NCI-H1436 (cell line): ENCODE measurements at places on chromosomes 11 and 22.

GRCh38 chr11:2679011-2679676 lies 20.6 kb downstream of the KCNQ1OT1 start:
- DNase-seq: no peak

DNA sequence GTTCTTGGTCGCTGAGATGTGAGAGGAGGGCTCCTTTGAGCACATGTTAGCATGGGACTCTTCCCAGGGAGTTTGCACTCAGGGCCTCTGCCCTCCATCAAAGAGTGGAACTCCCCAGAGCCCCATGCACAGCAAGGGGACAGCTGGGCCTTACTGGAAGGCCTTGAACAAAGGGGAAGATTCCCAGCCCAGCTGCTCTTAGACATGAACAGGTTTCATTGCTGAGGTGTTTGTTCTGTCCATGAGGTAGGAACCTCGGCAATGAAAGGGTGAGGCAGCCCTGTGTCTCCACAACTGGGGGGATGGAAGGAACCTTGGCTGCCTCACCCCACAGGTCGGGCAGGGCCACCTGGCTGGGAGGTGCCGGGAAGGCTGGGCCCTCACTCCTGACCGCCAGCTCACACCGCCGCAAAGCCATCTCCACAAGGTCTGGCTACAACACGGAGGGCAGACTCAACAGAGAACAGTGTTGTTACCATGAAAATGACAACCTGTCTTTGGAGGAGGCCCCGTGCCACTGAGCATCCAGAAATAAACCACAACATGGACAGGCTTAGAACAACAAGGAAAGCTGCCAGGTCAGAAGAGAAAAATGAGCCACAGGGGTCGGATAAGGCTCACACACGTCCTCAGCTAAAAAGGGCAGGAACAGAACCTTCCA lies 3.2 kb downstream of the DERL3 start:
- no peak for DNase-seq

GRCh38 chr11:2220173-2220771 lies 48.7 kb upstream of the TH start:
- DNase-seq: no peak

GRCh38 chr11:114163229-114163631 lies 103.7 kb downstream of the ZBTB16 start:
- no peak for DNase-seq

DNA sequence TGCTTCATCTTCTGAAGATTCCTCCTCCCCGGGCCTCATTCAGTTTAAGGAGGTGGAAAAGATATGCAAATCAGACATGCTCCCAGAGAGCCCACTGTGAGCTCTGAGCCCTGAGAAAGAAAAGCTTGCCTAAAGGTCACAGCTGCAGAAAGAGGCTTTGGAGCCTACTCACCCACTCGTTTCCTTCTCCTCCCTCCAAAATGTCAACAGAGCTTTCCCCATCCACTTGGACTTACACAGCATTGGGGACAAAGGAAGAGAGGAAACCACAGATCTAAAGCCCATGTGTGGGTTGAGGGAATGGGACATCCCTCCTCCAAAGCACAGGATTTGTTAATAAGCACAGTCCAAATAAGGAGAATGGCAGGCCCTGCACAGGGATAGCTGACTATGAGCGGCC lies 158.4 kb downstream of the ETS1 start:
- DNase-seq: no peak

DNA sequence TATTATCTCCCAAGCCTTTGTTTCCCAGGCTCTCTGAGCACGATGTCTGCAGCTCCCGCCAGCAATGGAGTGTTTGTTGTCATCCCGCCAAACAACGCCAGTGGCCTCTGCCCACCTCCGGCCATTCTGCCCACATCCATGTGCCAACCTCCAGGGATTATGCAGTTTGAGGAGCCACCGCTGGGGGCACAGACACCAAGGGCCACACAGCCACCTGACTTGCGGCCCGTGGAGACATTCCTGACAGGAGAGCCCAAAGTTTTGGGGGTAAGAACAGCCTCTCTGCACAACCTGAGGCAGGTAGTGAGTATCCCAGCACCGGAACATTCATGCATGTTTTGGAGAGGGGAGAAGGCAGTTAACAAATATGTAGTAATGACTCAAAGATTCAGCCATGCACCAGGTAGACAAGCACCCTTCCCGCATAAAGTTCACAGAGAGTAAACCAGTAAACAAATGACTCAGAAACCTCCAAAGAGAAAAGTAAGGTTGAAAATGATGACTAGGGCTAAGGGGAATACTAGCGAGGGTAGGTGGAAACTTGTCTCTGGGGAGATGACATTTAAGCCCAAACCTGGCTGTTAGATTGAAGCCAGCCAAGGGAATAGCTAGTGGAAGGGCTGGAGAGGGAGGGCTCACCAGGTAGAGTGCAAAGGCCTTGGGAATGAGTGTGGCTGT lies 7.2 kb downstream of the MS4A15 start:
- DNase-seq: no peak

DNA sequence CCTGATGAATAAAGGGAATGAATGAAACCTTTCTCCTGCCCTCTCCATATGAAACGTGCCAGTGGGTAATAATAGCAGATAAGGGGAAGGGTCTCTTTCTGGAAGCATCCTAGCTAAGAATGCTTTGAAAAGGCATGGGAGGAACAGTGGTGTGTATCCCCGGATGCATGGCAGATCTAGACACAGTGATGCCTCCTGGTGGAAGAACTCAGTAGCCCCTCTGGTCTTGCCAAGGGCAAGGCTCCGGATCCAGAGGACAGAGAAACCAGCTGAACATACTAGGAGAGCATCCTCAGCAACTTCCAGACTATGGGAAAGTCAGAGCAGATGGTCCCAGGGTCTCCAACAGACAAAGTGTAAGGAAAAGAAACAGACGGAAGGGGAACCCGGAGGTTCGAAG lies 6.4 kb downstream of the BAIAP2L2 start:
- no peak for DNase-seq

GRCh38 chr11:17531071-17531600 lies 13.1 kb downstream of the USH1C start:
- no peak for DNase-seq

DNA sequence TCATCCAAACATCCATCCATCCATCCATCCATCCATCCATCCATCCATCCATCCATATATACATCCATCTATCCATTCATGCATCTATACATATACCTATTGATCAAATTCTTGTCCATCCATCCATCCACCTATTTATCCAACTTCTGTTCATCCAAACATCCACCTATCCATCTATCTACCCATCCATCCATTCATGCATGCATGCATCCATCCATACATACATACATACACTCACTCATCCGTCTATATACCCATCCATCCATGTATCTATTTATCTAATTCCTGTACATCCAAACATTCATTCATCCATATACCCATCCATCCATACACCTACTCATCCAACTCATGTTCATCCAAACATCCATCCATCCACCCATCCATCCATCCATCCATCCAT lies 19.3 kb upstream of the YWHAH start:
- no peak for DNase-seq

DNA sequence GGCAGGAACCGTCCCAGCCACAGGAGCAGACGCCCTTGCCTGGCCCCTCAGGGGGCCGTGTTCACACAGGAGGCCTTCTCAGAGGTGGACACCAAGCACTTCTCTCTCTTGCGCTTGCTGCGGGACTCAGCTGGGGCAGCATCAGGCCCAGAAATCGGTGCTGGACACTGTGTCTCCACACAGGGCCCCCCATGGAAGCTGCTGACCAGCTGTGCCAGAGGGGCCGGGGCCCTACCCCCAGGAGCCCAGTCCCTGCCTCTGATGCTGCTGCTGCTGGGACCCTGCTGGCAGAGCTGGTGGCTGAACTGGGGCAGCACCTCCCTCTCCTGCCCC lies 4.0 kb downstream of the PLXNB2 start:
- DNase-seq: no peak

DNA sequence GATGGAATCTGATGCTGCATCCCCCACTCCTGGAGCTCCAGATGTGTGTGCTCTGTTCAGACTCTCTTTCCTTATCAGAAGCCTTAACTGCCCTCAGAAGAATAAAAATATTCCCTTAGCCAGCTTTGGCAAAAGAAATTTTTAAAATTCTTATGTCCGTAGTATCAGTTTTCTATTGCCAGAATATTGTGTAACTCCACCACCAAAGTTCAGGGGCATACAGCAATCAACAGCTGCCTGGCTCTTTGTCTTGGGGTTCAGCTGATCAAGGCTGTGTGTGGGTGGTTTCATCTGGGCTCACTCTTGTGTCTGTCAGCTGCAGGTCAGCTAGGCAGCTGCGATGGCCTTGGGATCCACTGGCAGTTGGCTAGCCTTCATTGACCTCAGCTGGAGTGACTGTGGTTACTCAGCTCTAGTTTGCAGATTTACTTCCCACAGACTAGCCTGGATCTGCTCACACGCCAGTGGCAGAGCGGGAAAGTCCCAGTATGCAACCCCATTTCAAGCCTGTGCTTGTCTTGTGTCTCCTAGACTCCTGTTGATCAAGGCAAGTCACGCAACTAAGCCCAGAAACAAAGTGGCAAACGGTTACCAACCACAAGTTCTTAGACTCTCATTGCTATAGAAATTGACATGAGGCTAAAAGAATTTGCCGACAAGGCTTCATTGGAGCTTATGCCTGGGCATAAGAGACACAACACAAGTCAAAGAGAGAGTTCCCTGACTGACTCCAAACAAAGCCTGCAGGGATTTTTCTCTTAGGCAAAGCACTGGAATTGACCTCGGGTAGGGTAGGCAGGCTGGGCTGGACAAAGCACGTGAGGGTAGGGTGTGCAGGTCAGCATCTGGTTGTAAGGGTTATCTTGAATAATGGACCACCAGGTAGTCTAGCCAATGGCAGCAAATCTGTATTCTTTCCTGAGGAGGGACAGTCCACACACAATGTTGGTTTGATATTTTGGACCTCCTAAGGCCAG lies 7.5 kb downstream of the TMEM138 start:
- no peak for DNase-seq

- DNase-seq: no peak
Observed at GRCh38 chr11:65648997-65649493, 11.1 kb downstream of the SIPA1 start.

GRCh38 chr22:26097840-26098239 lies 71.4 kb upstream of the SEZ6L start:
- no peak for DNase-seq

GRCh38 chr11:101341578-101341977 lies 212.0 kb upstream of the PGR start:
- DNase-seq: no peak

DNA sequence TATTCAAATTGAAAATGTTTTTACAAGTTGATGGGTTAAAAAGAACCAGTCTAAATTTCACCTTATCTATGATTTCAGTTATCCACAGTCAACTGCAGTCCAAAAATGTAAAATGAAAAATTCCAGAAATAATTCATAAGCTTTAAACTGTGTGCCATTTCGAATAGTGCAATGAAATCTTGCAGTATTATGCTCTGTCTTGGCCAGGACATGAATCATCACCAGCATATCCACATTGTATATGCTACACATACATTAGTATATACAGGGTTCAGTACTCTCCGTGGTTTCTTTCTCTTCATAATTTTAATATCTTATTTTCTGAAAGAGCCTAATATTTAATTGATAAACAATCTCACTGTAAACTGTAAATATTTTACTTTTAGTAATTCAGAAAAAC lies 45.9 kb downstream of the ARHGAP32 start:
- DNase-seq: no peak

GRCh38 chr11:23252426-23252825 lies 392.2 kb upstream of the CCDC179 start:
- no peak for DNase-seq

DNA sequence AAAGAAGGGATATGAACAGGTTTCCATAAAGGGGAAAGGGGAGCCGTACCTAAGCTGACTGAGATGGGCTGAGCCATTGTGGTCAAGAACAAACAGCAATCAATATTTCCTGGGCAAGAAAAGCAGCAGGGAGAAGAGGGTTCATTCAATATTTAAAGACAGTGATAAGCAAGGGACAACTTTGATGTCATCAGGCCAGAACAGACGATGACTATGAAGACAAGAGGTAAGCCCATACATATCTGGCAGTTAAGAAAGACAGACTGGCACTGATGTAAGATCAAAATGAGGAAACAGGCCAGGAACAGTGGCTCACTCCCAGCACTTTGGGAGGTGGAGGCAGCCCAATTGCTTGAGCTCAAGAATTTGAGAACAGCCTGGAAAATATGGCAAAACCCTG lies 2.4 kb downstream of the OR5A2 start:
- DNase-seq: no peak

DNA sequence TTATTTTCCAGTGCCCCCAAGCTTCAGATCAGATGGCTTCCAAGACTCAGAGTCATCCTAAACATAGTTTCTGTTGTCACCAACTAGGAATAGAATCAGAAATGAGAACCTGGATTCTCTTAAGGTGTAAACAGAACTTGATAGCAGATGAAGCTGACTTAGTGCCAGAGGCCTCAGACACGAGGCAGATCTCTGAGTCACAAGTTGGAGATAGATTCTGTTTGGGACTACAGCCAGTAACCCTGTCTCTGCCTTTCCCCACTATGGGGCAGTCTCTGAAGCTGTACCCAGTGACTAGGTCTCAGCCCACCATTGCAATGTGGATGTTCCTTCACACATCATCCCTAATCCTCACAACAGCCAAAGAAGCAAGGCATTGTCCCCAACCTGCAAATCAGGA lies 25.4 kb downstream of the NEU3 start:
- DNase-seq: no peak

GRCh38 chr11:95924414-95924760 lies 480 bp upstream of the MTMR2 start:
- DNase-seq: no peak

GRCh38 chr22:27185099-27185709 lies 527.8 kb downstream of the MIAT start:
- no peak for DNase-seq

- no peak for DNase-seq
Observed at GRCh38 chr11:45392591-45393091, 106.5 kb upstream of the SYT13 start.

DNA sequence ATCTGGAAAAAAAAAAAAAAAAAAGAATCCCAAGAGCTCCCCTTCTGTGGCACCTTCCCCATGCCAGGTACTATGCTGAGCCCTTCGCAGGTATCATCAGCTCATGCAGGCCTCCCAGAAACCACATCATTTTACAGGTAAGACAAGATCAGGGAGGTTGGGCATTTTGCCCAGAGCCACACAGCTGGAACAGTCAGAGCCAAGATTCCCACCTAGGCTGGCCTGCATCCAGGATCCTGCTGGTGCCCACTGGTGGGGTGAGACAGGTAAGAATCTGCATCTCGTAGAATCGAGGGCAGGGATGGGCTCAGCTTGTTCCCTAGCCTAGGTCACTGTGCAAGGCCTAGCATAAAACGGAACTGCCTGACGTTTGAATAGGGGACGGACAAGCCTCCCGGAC lies 15.7 kb upstream of the MEN1 start:
- no peak for DNase-seq
